CD4-positive, alpha-beta T cell treated with Interleukin-6 for 4 hours (primary cell): ENCODE measurements at places on chromosomes 3 and 15.

GRCh38 chr3:17972959-17973906 lies 230.8 kb upstream of the TBC1D5 start:
- DNase-seq: no peak

DNA sequence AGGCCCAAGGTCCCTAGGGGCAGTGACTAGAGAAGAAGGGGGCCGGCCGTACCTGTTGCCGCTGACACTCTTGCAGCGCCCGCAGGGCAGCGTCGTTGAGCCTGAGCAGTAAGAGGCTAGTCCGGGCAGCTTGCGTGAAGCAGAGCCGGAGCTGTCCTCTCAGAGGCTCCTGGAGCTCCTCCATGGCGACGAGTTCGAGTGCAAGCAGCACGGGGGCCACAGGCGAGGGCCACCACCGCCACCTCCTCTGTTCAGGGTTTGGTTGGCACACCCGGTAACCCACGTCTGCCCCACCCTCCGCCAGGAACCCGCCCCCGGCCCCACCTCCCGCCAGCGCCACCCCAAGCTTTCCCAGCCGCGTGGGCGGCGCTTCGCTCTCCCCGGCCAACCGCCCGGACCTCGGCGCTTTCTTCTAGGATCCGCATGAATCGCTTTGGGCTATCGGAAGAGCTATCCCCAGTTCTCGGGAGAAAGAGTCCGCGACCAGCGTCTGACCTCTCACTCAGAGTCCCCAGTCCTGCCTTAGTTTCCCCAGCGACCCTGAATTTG lies at the start of gene ELL3:
Gene ELL3, minus strand, starts transcription at position 249 of the 549 bp plus-strand sequence. Its CDS starts 65 bp downstream, at position 184.
- peak; percentile 91 for DNase-seq

DNA sequence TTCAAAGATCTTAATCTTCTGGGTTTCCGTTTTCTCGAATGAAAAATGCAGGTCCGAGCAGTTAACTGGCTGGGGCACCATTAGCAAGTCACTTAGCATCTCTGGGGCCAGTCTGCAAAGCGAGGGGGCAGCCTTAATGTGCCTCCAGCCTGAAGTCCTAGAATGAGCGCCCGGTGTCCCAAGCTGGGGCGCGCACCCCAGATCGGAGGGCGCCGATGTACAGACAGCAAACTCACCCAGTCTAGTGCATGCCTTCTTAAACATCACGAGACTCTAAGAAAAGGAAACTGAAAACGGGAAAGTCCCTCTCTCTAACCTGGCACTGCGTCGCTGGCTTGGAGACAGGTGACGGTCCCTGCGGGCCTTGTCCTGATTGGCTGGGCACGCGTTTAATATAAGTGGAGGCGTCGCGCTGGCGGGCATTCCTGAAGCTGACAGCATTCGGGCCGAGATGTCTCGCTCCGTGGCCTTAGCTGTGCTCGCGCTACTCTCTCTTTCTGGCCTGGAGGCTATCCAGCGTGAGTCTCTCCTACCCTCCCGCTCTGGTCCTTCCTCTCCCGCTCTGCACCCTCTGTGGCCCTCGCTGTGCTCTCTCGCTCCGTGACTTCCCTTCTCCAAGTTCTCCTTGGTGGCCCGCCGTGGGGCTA lies at the start of the genes B2M and PATL2:
Gene B2M, plus strand, starts transcription at position 422 of the 647 bp plus-strand sequence. Its CDS starts 30 bp downstream, at position 452.
Gene PATL2, minus strand, starts transcription at position 228 of the 647 bp plus-strand sequence. CDS start 34,833 bp downstream, outside the sequence.
- peak; percentile 95 for DNase-seq

DNA sequence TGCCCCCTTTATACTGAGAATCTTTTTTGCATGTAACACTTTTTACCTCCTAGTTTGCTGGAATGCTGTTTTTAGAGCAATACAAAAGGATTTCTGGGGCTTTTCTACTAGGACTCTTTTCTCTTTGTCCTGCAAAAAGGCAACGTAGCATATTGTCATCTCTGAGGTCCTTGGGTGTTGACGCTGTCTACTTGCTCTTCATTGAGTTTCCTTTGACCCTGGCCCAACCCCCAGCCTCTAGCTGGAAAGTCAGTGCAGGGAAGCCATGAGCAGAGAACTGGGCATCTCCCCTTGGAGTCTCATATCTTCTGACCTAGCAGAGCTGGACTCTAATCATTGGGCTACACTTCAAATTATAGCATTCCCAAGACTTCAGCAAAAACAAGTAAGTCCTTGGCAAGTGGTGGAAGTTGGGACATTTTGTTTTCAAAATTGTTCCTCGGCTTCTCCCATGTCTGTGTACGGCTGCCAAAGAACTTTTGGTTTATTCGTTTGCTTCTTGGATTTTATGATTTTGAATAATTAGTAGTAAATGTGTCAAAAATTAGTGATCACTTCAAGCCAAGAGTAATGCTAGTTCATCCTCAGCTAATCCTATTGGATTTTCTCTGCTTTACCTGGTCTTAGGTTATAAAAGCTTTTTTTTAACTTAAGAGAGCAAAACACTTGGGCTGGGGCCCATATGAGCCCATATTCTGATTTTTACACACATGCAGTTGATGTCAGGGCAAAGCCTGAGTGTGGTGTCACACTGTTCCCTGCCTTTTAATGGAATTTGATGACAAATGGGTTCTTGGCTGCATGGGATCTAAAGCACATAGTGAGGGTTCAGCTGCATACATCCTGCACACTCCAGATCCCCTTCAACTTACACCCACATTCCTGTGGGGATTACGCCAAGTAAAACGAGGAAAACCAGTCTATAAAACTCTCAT lies 419.5 kb upstream of the C2CD4B start:
- no peak for DNase-seq

DNA sequence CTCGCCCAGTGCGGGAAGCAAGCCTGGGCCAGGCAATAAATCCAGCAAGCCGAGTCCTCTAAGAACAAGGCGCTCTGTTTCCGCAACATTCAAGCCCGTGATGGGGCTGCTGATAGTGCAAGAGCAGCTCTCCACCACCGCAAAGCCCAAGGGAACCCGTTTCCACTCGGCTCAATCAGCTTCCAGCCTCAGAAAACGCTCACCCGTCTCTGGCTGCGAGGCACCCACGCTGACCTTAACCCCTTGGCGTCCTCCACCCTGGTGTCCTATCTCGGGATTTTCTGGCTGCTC lies 17.8 kb downstream of the SPATA12 start:
- peak; percentile 10 for DNase-seq

- no peak for DNase-seq
These were observed 67.7 kb downstream of the CHRNA7 start for GRCh38 chr15:32098033-32098432.

DNA sequence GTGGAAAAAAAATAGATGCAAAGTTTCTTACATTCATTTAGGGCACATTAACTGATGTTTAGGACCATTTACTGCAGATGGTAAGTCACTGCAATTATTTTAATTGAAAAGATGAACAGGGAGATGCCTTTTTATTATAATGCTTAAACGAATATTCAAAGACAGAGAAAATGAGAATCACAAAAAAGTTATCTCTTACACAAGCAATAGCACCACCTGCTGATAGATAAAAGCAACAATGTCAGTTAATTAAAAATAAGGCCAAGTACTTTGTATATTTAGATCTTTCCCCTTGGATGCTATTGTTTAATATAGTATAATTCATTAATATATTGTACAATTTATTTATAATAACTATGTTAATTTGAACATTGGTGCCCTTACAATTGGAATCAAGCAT lies 55.9 kb downstream of the IFT80 start:
- DNase-seq: no peak

DNA sequence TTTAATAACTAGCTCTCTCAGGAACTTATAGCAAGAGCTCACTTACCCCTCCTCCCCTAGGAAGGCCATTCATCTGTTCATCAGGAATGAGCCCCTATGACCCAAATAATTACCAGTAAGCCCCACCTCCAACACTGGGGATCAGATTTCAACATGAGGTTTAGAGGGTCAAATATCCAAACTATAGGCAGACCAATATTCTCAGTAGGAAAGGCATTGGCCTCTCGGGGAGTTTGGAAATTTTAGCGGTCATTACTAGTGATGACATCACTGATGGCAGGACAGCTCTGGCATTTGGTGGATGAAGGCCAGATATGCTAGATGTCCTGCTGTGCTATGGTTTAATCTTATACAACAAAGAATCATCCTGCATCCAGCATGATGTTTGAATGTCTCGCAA lies 15.2 kb upstream of the CD47 start:
- no peak for DNase-seq

- DNase-seq: no peak
These were observed 121.4 kb upstream of the PHLDB2 start for GRCh38 chr3:111737706-111738086.

GRCh38 chr15:45276831-45277230 lies 24.8 kb downstream of the SLC28A2 start:
- no peak for DNase-seq

DNA sequence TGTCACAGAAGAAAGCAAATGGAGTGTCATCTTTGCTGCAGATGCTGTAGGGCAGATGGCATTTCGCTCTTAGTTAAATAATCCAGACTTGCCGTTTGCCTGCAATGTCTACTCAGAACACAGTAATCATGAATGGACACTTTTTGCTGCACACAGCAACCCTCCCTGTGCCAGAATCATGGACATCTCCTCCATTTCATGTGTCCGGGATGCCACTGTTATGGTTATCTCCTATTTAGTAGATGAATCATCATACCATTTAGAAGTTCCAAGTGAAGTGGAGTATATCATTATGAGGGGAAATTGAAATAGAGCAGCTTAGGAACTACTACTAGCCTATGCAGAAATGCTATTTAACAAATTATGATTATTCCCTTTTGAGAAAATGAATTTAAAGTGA lies 118.5 kb downstream of the DUT start:
- no peak for DNase-seq
